ENCODE measurements at places on chromosomes 4 and X.

DNA sequence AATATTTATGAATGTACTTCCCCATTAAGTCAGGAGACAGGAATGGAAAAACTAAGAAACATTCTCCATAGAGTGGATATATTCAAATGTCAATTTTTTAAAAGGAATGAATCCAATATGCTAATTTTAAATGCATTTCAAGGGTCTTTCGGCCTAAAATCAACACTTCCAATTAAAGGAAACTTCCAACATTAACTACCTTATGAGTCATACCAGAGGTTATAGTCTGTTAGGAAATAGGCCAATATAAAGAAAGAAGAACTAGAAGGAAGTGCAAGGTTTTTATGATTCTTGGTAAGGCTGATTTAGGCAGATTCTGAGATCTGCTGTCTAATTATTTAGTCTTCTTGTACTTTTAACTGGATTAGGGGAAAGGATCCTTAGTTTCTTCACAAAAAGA lies 260.1 kb upstream of the EDNRA start:
- DNase-seq, result no peak

DNA sequence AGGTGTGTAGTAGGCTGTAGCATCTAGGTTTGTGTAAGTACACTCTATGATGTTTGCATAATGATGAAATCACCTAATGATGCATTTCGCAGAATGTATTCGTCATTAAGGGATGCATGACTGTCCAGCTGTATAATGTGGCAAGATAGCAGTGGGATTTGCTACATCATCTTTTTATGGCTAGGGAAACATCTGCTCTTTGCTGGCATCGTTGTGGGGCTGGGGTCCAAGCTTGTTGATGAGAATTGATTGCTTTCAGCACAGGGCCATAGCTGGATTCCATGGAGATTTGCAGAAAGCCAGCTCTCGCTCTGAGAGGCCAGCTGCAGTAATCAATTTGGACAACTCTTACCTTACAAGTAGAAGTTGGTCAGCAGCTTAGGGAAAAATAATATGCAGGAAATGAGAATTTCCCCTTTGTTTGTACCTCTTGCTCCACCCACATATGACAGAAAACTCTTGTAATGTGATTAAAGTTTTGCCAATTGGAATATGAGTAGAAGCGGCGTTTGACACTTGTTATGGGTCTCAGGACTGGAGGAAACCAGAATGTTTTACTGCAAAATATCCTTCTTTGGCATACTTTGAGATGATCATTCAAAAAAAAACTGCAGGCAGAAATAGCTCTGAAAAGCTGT lies 310.5 kb downstream of the RAPGEF2 start:
- DNase-seq, result no peak

- no peak for DNase-seq
Measured at GRCh38 chrX:11426712-11427452, 133.7 kb downstream of the AMELX start.

GRCh38 chr4:140227286-140227685 lies 73.3 kb upstream of the MAML3 start:
- no peak for DNase-seq

GRCh38 chr4:121243485-121243884 lies 79.4 kb upstream of the TNIP3 start:
- no peak for DNase-seq

DNA sequence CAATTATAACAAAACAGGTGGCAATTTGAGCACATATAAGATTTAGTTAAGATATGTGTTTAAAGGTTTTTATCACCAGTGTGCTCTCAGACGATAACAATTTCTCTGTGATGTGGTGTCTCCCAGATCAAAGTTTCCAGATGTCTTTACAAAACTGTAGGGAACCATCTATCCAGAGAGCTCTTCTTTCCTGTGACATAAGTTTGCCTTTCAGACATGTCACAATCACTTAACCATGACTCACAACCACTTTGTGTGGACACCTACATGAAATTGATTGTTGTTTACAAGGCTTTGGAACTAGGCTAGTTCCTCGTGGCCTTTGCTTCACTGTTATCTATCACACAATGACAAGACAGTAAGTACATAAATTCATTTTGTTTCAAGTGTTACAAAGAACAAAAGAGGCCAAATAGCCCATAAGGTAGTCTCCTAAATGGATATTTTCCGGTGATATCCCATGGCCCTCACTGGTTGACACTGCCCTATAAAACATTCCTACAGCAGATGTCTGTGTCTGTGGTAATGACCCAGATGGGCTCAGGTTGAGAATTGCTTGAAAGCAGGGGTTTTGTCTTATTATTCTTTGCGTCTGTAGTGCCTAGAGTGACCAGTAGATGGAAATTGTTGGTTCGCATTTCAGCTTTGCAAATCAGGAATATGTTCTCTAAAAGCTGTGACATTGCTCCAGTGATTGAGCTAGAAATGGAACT lies 297.8 kb upstream of the FAM241A start:
- no peak for DNase-seq

DNA sequence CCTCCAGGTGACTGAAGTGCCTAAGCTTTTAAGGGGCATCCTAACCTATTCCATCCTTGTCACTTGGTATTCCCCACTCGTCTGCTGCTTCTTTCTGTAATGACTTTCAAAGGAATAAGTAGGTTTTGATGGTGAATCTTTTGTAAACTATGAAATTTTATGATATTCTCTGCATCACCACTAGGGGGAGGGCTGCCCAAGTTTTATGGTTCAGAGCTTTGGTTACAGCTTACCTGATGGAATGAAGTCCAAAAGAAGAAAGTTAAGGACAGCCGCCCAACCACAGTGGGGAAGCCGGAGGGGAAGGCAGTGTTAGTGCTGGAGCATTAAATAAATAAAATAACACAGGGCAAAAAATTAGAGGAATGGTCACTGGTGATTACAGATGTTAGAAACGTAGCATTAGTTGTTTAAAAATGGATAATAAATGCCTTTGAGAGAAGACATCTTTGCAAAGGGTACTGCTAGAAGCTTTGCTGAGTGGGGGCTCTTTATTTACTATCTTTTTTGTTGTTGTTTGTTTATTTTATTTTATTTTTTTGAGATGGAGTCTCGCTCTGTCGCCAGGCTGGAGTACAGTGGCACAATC lies 204.9 kb downstream of the GBA3 start:
- DNase-seq, result no peak

- no peak for DNase-seq
Measured at GRCh38 chr4:164529058-164529457, 224.9 kb upstream of the SMIM31 start.

DNA sequence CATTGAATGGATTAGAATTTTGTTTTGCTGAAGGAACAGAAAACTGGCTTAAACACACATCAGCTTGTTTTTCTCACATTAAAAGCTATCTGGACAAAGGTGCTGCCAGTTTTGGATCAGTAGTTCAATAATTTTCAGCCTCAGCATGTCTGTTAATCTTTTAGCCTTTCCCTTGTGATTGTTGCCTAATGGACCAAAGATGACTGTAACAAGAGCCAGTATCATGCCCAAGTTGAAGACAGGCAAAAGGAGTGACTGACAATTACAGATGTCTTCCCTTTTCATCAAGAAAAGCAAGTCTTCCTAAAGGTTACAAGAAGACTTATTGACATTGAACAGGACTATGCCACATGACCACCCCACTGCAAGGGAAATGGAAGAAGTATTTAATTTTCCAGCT lies 419.7 kb downstream of the MAPK10 start:
- no peak for DNase-seq

DNA sequence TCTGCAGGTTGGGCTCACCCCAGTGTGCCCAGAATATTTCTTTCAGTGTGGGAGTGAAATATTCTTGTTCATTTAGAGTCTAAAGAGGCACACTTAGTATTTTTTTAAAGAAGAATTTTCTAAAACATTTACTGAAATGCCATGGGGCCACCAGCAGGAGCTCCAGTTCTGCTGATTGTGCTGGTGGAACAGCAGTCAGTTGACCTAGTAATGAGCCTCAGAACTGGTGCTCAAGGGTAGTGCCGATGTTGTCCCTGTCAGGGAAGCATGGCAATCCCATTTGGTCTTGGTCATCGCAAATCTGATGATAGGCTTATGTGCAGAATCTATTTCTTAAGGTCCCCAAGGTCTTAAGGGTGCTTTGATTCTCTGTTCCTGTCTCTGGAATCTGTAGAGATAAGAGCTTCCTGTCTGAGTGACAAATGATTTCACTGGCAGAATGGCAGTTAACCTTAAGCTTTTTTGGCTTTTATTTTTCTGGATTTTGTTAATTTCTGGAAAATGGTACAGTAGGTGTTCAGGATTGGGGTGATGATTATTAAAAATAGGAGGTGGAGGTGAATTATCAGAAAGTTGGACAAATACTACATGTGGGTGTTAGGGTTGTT lies 31.3 kb downstream of the JADE1 start:
- DNase-seq, result no peak

Data from stimulated activated CD8-positive, alpha-beta memory T cell treated with anti-CD3 and anti-CD28 coated beads, Interleukin-15, amount 100 ng/mL, for 4 hours (primary cell).